ENCODE measurements at places on chromosomes 11 and 22.

- DNase-seq = peak; percentile 88
- peaks cover 23% of the 10 kb centered on the region for H3K4me1 ChIP-seq
- peaks cover 33% of the 10 kb centered on the region for H3K36me3 ChIP-seq
- peak overlapping the region; percentile 91 for H3K4me3 ChIP-seq
Measured at GRCh38 chr22:23894710-23895598, 771 bp downstream of the MIF start.

- no peaks in the 10 kb centered on the region for H3K27me3 ChIP-seq
- peaks cover 17% of the 10 kb centered on the region for H3K36me3 ChIP-seq
- peaks cover 2% of the 10 kb centered on the region for H3K4me1 ChIP-seq
Measured at GRCh38 chr22:20748731-20749428, 25.0 kb upstream of the SERPIND1 start.

DNA sequence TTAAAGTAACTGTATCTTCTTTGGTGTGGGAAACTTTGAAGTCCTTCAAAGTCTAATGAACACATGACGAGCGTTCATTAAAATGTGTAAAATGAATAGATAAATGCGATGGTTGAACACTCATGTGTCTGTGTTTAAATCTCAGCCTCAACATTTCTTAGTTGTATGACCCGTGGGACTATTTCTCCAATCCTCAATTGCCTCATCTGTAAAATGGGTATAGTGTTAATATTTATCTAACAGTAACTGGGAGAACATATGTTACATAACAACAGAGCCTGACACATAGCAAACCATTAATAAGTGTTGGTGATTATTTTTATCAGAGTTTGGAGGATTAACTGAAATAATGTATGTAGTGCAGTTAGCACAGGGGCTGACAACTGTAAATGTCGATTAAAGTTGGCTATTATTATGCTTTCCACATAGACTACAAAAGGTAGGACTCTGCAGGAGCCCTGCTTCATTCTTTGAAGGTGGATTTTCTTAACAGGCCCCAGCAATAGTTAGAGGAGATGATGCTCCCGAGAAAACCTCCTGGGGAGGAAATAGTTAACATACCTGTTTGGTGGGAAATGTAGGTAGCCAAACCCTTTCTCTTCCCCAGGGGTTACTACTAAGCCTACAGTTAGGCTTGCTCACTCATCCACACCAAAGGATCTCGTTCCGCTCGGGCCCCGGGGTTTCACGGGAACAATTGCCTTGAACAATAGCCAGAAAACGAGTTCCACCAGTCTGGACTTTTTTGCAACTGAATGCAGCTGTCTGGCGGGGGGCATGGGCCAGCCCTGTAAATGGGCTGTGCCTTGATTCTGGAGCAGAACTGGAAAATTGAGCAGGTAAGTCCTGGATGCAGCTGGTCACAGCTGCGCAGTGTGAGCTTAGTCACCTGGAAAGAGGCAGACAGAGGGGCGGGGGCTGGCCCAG lies 133.4 kb downstream of the DBX1 start:
- no peak overlapping the region for H3K4me3 ChIP-seq
- no peak for DNase-seq
- no peak overlapping the region for H3K27ac ChIP-seq
- peaks cover 3% of the 10 kb centered on the region for H3K27me3 ChIP-seq

DNA sequence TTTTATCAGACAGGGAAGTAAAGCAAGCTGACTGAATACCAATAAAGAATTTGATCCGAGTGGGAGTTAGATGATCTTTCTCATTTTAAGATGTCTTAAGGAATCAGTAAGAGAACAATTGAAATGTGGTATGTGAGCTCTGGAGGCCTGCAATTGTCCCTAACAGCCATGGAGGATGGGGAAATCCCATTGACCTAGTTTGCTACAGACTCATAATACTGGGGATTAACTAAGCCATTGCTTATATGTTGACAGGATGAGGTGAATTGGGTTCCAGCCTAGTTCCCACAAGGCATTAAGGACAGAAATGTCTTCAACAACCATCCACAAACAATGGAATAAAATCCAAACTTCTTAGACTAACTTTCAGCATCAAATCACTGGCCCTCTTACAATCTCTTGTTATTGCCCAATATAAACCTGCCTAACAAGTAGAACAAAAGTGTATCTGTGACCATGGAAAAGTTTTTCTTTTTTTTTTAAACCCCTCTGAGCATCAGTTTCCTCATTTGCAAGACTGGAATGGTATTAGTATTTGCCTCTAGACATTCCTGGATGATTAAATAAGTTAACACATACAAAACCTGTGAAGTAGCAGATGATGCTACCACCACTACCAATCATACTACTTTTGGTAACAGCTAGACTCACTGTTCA lies 773.2 kb downstream of the DLG2 start:
- H3K4me3 ChIP-seq = no peak overlapping the region
- H3K27ac ChIP-seq = no peak overlapping the region
- no peak for DNase-seq

DNA sequence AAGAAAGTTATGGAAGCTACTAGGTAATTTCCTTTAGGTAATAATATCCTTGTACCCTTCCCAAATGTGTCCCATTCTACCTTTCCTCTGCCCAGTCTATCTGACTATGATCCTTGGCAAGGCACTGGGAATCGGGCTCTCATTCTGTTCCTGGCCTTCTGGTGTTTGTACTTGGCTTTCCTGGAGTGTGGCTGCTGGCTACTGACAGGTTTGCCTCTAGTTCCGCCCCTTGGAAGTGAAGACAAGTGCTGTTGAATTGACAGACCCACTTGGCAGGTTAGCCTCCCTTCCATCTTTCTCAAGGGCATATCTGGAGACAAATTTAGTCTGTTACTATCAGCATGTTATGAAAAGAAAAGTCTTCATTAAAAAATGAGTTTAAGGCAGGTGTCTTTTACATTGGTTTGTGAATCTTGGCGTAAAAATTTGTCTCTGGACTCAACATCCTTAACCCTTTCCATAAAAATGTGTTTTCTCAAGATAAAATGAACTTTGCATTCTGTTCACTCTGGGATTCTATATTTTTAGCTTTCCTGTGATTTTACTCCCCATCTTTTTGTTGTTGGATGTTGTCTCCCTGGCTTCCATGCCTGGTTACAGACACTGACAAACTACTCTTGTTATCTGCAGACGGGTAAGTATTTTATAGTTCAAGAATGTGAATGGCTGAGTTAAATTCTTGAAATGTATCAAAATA lies 287.4 kb upstream of the PDGFD start:
- H3K36me3 ChIP-seq = no peaks in the 10 kb centered on the region
- H3K4me3 ChIP-seq = no peak overlapping the region
- no peaks in the 10 kb centered on the region for H3K27me3 ChIP-seq
- no peaks in the 10 kb centered on the region for H3K4me1 ChIP-seq
- no peak overlapping the region for H3K27ac ChIP-seq

DNA sequence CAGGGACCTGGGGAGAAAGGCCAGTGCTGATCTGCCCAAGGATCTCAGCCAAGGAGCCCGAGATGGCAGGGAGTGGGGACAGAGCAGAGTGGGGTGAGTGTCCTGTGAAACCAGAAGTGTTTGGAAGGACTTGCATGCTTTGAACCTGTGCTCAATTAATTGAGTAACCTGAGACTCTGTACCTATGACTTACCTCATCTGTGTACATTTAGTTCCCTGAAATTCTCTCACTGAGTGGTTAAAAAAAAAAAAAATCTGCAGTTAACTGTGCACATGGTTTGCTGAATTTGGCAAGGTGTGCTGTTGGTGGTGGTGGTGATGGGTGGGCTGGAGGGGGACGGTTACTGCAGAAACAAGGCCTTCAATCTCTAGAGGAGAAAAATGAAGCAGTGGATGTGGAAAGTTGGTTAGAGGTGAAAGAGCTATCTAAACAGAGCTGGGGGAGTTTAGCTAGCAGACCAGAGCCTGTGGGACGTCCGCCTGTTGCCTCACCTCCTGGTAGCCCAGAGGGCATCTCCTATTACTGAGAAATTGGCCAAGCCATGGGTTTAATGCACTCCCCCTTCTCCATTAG lies 8.3 kb upstream of the SORL1-AS1 start:
- peaks cover 99% of the 10 kb centered on the region for H3K4me1 ChIP-seq
- H3K4me3 ChIP-seq = peak overlapping the region; percentile 6
- peak overlapping the region; percentile 96 for H3K27ac ChIP-seq
- H3K36me3 ChIP-seq = peaks cover 20% of the 10 kb centered on the region
- no peaks in the 10 kb centered on the region for H3K27me3 ChIP-seq
- no peak for DNase-seq

DNA sequence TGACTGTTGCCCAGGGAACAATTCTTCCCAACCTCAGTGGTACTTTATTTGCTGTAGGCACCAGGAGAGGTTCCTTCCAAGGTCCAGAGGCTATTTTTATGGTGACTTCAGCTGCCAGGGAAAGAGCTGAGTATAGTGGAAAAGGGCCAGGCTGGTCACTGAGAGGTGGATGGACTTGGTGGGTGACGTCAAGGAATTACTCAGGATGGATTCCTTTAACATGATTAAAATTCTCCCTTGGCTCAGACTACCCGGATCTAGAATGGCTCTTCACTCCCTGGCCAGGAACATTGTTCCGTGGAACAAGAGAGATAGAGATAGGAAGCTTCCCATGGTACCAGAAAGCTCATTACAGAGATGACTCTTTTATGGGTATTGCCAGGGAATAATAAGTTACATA lies 8.7 kb upstream of the CALCA start:
- H3K27me3 ChIP-seq = peaks cover 34% of the 10 kb centered on the region
- H3K36me3 ChIP-seq = no peaks in the 10 kb centered on the region
- no peak for DNase-seq
- no peak overlapping the region for H3K4me3 ChIP-seq
